ENCODE measurements at places on chromosomes 4 and X.

- DNase-seq = no peak
Measured at GRCh38 chr4:152508386-152508785, 27.5 kb downstream of the FBXW7 start.

DNA sequence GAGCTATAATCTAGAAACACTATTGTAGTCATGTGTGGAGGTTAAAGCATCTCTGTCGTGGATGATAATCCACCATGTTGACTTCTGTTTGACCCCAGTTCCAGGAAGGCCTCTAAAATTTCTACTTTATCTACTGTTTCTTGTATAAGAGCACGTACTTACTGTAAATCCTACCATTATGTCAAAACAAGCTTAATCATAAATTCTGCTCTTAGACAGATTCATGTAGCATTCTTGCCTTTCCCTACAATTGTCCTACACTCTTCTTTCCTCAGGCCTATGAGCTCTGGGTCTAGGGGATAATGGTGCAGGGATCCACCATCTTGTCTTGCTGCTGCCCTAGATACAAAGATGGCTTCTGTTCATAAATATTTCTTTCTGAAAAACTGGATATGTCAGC is 2594.3 kb downstream of the ARAP2 start:
- DNase-seq = peak; percentile 14

DNA sequence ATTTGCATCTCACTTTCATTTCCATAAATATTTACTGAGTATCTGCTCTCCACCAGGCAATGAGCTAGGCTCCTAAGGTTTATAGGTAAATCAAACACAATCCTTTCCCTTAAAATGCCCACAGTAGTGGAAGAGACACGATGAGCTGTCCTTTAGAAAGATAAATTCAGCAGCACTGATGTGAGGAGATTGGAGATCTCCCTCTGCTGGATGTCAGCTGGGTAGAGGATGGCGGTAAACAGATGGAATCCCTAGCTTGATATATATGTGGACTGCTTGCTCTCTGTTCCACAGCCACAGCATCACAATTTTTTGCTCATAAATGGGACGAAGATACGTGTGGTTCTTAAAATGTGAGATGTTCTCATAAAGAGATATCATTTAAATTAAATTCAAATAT is 216.4 kb upstream of the RASGEF1B start:
- DNase-seq = no peak

GRCh38 chr4:80897537-80898303 is 132.8 kb upstream of the BMP3 start:
- no peak for DNase-seq

Measured in K562 (cell line).